ENCODE measurements at places on chromosomes 1 and 21. TPM values are rescaled to one million over a fixed set of nuclear protein-coding genes. Genes with fewer than 3 reads are reported as not detected.

- no peak for DNase-seq
Measured at GRCh38 chr1:42152907-42153600, at the start of gene GUCA2B. GUCA2B (plus strand) TSS chr1:42153410; CDS start chr1:42153451, 41 bp downstream.

GRCh38 chr1:37448691-37449417 lies 25.5 kb upstream of the ZC3H12A start:
- no peak for DNase-seq

TCHH gene
- total RNA-seq: 0.06 TPM

TGFB2 gene
- total RNA-seq: not detected

HSF2BP gene
- 0.39 TPM for total RNA-seq

SPRR2D gene
- total RNA-seq: not detected
